ENCODE measurements at places on chromosomes 12 and 14.

GRCh38 chr12:116018282-116018681 lies 259.2 kb downstream of the MED13L start:
- no peak for DNase-seq

DNA sequence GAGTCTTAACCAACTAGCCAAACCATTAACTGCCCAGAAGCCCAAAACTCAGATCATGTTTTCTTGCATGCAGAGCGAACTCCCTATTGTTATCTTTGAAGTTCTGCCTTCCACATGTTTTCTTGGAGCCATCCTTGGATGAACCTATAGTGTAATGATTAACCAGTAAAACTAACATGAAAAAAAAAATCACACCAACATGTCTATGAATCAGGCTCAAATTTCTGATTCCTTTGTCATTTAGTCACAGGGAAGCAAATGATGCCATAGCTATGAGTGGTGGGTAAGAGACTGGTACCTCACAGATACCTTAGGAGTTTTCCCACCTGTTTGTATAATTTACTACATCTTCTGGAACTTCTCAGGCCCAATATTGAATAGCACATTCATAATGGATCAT lies 70.7 kb downstream of the PTPRO start:
- DNase-seq: no peak

DNA sequence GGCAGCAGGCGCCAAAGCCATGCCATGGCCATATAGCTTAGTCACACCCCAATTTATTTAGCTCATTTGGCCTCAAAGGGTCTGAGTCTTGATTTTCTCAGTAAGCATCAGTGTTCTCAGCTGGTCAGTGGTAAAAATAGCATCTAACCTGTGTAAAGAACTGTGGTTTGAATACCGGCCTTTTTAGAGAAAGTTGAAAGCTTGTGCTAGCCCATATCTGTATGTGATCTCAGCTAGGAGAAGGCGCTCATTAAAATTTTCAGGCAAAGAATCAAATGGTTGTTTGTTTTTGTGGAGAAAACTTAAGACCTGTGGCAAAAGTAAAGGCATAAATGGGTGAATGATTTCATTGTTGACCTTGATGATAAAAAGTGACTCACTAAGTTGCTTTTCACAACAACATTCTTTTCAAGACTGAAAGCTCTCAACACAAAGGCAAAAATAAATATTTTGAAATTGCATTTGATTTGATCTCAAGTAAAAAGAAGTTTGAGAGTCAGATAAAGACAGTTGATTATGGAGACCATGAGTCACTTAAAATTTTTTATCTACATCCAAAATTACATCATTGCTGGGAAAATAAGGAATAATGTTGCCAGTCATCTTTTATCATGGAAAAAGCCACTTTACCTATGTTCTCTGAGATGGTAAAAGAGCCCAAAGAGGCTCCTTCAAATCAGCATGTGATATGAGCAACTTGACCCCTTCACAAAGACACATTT lies 128.5 kb upstream of the RGS6 start:
- DNase-seq: no peak

DNA sequence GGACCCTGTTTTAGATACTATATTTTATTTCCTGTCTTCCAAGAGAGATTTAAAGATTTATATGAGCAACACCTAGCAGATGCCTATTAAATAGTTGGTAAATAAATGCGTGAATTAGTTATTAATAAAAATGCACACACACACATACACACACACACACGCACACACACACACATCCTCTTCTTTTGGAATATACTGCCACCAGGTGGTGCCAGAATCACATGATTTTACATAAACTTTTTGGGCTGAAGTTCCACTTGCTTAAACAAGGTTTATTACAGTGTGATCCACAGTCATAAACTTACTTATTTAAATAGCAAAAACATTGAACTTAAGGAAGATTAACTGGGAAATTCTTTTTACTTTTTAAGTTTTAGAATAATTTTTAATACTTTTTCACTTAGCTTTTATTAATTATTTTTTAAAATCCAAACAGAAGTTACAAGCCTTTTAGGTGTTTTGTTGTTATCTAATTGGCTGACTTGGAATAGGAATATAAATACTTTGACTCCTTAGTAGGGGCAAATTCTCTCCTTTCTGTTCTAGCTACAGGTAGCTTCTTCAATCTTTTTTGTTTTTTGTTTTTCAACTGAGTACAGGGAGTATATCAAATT lies 17.5 kb downstream of the RAD51B start:
- DNase-seq: peak; percentile 45

DNA sequence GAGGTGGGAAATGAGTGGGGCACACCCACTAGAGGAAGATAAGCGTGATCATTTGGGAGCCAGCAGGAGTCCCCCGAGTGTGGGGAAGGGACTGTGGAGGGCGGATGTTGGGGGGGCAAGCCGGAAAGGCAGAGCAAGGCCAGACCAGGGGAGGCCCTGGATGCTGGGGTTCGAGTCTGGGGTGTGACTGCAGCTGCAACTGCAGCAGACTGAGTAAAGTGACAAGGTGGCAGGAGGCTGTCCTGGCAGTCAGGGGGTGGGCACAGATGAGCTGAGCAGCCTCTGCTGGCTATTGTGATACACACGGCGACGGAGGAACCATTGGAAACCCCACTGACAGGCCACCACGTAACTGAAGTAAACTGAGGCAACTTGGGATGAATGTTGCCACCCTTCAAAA lies 110.2 kb downstream of the LGMN start:
- no peak for DNase-seq

GRCh38 chr14:87260460-87260859 lies 732.5 kb downstream of the GALC start:
- no peak for DNase-seq

DNA sequence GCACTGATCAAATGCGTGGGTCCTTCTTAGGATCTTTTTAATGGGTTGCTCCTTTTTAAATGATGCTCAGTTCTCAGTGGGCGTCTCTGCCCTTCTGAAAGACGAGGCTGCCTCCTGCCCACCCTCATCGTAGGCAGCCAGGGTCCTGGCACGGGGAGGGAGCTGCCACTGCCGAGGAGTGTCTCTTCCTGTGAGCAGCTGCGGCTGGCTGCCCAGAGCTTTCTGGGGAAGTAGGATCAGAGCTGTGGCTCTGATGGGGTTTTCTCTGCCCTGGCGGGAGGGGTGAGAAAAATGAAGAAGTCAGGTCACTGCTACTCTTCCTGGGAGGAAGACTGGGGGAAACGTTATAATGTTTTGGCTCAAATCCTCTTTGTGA lies 31.1 kb upstream of the BEGAIN start:
- no peak for DNase-seq
